A549 treated with AZD2906 at 1 μM for 4 hours (cell line): ENCODE measurements at places on chromosomes 5 and 9. TPM values are rescaled to one million over a fixed set of nuclear protein-coding genes. Genes with fewer than 3 reads are reported as not detected.

Gene FCN1
- total RNA-seq = not detected in 5 replicates

Gene ORM2
- not detected in 5 replicates for total RNA-seq

Gene NR4A3
- 1.5 to 2.1 TPM (median 1.9 TPM) in 5 replicates for total RNA-seq

Gene LHX3
- total RNA-seq = 0.07 to 0.08 TPM (median 0.08 TPM) in 4 of 5 replicates, not detected in the other

Gene BAAT
- total RNA-seq = 0.31 to 0.49 TPM (median 0.46 TPM) in 5 replicates

Gene SPAG8
- total RNA-seq = 0.34 to 0.52 TPM (median 0.35 TPM) in 5 replicates
